Temporal lobe (tissue), 4 donors: ENCODE measurements at places on chromosomes 16 and 17. TPM values are rescaled to one million over a fixed set of nuclear protein-coding genes. Genes with fewer than 3 reads are reported as not detected.

Gene THUMPD1
- 60.0 TPM for total RNA-seq

Gene SOST
- not detected for total RNA-seq

Gene CA7
- total RNA-seq = not detected

Gene KRTAP9-7
- total RNA-seq = not detected

Gene KRT17
- total RNA-seq = 1.7 TPM
